ENCODE measurements at places on chromosomes 4 and X.
A peak's percentile ranks its signal among the peaks of the same experiment; 100 is the strongest.

DNA sequence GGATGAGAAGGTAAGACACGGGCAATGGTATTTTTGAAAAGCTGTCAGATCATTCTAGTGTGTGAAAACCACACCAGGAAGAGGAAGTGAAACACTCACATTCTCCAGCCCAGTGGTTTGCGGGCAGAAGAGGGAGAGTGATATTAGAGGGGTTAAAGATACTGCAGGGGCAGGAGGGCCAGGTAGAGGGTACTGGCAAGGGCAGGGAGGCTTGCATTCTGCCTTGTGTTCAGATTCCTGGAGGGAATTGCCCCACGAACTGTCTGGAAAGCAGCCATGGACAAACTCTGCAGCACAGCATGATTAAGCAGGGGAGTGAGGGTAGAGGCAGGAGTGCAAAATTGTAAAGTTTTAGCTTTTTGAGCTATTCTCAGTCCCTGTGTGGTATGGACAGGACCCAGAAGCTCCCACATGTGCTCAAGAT is 30.9 kb downstream of the NIPAL1 start:
- peak; percentile 46 for DNase-seq

DNA sequence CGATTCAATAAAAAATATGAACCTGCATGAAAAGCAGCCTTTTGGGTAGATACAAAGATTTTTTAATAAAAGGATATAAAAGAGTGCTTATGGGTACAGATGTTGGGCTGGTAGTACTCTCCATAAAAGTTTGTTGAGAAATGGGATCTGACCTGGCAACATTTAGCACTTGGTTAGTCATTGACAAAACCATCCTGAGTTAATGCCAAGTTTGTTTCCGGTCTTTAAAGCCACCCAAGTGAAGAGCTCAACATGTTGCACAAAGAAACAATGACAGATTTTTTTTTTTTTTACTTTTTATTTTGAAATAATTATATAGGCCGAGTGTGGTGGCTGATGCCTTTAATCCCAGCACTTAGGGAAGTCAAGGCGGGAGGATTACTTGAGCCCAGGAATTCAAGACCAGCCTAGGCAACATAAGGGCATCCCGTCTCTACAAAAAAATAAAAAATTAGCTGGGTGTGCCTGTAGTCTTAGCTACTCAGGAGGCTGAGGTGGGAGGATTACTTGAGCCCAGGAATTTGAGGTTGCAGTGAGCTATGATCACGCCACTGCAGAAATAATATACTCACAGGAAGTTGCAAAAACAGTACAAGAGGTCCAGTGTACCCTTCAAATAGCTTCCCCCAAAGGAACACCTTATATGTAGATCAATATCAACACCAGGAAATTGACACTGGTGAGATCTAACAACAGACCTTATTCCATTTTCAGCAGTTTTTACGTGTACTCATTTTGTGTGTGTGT is 16.6 kb downstream of the CHST7 start:
- DNase-seq: no peak

DNA sequence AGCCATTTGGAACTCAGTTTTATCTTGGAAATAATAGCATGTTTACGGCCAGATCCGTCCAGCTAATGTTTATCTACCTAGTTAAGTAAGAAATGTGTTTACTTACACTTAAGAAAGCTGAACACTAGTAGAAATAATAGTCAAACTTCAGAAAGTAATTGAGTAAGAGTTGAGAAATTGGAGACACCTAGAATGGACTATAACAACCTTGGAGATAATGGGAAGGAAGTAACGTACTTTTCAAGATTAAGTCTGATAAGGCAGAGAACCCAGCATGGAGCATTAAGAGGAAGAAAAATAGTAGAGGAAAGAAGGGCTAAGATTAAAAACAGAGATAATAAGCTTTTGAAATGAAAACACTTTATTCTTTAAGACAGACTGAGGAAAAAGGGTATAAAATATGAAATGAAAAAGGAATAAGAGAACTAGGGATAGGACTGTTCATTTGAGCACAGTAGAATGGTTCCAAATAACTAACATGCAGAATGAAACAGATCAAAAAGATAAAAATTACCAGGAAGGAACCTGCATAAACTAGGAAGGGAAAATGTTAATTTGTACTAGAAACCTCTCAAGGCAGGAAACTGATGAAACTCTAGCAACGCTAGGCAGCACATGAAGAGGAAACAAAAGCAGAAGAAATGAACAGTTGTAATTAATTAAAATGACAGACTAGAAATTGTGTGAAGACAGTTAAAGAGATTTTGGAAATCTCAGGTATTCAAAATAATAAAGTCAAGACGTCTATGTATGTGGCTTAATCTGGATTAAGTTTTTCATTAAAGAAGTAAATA is 71.7 kb downstream of the FBXW7 start:
- DNase-seq: peak; percentile 40

GRCh38 chrX:1102786-1103185 is 109.7 kb downstream of the CRLF2 start:
- DNase-seq: no peak

DNA sequence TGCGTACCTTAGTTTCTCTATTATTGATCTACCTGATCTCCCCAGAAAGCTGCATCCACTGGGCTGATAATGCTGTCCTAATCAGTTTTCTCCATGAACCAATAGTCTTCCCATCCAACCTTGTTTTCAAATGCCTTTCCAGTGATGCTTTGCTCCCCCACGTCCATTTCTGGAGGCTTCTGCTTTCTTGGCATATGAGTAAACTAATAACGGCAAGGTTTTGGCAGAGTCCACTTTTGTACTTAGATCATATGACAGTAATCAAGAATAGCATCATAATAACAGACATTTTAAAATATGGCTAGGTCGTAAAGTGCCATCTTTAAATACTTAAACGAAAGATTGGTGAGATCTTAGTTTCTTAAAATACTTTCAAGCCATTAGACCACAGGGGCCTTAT is 38.4 kb upstream of the FAM9B start:
- no peak for DNase-seq

- DNase-seq: no peak
Observed at GRCh38 chrX:67777148-67777547, 233.3 kb downstream of the AR start.

- DNase-seq: peak; percentile 28
Observed at GRCh38 chr4:110049951-110050925, 137.6 kb downstream of the EGF start.

- DNase-seq: no peak
Observed at GRCh38 chrX:21369613-21370012, 4.6 kb upstream of the CNKSR2 start.

DNA sequence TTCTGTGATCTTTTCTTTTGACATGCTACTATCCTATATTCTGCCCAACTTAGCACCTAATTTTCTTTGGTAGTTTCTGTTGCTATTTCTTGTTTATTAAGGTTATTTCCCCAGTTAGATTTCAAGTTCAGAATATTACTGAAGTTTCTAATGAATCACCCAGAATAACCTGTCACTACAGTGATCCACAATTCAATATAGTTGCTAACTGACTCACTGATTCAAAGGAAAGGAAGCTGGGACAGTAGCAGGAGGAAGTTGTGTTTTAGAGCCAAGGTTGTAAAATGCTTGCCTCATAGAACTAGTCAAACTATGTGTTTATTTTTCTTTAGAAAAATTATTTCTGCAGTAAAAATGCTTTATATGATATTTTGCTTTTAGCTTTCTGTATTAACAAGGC is 37.4 kb downstream of the PAK3 start:
- DNase-seq: no peak

DNA sequence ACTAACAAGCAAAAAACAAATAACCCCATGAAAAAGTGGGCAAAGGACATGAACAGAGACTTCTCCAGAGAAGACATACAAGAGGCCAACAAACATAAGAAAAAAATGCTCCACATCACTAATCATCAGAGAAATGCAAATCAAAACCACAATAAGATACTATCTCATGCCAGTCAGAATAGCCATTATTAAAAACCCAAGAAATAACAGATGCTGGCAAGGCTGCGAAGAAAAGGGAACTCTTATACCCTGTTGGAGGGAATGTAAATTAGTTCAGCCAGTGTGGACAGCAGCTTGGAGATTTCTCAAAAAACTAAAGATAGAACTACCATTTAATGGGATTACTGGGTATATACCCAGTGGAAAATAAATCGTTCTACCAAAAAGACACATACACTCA is 79.6 kb downstream of the MAPK10 start:
- no peak for DNase-seq

DNA sequence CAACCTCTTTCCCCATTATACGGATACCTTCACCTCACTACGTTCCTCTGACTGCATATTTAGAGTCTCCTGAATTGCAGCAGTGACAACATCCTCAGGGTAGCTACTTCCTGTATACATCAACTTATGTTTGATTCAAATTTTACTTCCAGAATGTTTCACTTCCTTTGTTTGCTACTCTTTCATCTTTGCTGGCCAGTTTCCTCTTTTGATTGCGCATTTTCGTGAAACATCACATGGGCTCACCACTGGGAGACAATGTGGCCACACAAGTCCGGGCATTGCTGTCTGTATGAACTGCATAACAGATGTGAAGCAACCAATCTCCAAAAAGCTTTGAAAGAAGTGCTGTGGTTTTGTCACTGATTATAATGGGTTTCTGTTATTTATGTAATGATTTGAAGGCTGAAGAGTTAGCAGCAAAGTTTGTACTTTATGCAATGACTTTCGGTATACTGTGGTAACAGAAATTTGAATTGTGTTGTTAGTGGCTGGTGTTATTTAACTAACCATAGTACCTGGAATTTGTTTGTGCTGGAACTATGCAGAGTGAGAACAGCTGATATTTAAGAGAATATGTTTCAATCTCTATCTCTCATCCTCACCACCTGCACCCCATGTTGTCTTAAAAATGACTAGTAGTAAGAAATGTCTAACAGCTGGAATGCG is 7.4 kb downstream of the SNCA start:
- peak; percentile 96 for DNase-seq

DNA sequence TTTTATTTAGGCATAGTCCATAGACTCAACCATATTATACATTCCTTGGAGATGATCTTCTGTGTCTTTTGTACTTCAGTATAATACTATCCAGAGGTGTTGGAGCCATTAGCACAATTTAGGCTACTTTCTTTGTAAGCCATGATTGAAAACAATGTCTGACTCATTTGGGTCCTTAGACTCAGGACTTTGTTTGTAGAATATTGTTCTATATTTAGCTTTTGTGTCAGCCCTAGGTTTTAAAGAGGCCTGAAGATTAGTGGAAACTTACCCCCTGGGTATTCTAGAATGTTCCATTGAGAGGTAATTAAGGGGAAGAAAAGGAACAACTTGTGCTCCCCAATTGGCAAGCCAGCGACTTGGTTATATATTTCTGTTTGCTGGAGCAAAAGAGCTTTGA is 145.2 kb upstream of the SCML1 start:
- no peak for DNase-seq

- no peak for DNase-seq
Observed at GRCh38 chr4:53959343-53960120, 104.9 kb downstream of the CHIC2 start.

DNA sequence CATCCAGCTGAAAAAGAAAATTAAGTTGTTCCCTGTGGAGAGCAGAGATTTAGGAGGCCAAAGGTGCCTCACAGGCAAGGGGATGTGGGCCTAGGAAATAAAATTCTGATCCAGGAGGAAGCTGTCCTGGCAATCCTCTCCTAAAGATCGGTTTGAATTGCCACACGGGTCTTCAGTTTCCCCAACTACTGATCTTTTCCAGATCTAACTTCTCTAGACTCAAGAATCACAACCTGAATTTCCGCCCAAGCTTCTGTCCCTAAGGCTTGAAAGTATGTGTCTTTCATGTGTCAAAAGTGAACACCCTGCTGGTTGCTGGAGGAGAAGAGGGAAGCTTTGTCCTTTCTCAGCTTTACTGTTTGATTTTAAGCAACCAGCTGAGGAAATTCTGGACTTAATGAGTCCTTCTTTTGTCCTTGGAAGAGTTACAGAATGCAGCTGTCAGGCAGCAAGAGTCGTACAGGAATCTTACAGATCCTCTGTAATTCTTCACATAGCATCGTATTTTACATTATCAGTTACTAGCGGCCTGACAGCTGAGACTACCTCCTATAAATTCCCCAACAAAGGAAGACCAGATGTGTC is 93.8 kb downstream of the INPP4B start:
- DNase-seq: no peak

GRCh38 chrX:140034916-140035315 is 69.6 kb upstream of the CXorf66 start:
- no peak for DNase-seq

DNA sequence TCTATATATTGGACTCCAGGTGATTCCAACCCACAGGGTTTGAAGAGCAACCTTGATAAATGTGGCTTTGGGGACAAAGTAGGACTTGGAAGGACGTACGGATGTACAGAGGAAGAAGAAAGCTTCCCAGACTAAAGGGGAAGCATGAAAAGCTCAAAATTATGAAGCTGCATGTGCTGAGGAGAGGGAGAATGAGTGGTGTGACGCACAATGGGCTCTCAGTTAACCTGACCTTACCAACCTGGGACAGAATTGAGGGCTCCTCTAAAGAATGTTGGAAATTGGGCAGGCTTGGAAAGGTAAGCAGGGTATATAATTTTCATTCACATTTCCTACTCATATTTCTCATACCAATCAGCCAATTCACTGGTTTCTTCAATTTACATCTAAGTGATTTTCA is 10.5 kb upstream of the TIGD2 start:
- no peak for DNase-seq

DNA sequence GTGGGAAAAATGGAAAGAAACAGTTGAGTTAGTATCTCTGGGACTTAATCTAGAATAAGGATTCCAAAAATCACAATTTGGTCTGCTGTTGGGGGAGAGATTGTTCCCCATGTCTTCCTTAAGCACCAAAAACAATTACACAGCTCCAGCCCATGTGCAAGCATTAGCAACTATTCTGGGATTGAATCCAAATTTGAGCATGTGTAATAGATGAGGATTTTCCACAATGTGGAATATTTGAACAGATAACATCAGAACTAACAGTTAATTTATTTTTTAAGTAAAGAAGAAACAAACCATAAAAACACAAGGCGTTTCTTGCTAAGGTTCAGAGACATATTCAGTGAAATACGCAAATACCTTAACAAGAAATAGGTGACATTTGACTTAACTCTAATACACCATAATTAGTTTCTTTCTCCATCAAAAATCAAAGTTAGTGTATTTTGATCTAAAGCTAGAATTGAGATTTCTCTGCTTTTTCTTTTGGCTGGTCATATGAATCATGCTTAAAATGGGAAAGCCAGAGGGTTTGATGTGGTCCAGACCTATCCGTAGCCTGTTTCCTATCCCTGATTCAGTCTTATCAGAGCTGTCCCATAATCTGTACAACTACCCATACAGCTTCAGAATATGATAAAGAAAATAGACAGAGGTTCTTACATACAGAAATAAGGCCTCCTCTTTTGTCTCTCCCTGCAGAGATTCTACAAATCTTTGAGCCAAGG is 413.4 kb downstream of the PACRGL start:
- DNase-seq: no peak

GRCh38 chr4:85358831-85359230 is 116.1 kb upstream of the ARHGAP24 start:
- no peak for DNase-seq

DNA sequence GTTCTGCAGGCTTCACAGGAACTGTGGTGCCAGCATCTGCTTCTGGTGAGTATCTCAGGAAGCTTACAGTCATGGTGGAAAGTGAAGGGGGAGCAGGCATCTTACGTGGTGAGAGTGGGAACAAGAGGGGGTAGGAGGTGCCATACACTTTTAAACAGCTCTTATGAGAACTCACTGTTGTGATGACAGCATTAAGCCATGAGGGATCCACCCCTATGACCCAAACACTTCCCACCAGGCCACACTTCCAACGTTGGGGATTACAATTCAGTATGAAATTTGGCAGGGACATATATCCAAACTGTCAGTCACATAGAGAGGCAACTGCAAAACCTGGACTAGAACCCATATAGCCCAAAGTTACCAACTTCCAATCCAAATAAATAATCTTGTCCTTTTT is 43.1 kb upstream of the ZCCHC12 start:
- DNase-seq: no peak

Data from inflammatory macrophage treated with lipopolysaccharide for 4 hours (primary cell).